ENCODE measurements at places on chromosomes 6 and 20. TPM values are rescaled to one million over a fixed set of nuclear protein-coding genes. Genes with fewer than 3 reads are reported as not detected.
A peak's percentile ranks its signal among the peaks of the same experiment; 100 is the strongest.

Gene STAU1
- total RNA-seq, result 23.2 TPM

Gene RAD21L1
- total RNA-seq, result not detected

Gene CYP39A1
- total RNA-seq, result under 0.01 TPM

Gene CCN2
- 0.54 TPM for total RNA-seq

Gene DLL1
- total RNA-seq, result 1.3 TPM

GRCh38 chr20:21240394-21240793 is 62.7 kb upstream of the XRN2 start:
- DNase-seq, result no peak

- DNase-seq, result no peak
Observed at GRCh38 chr6:4074478-4075235, 4.3 kb downstream of the FAM217A start.

GRCh38 chr6:110044096-110044495 is 66.0 kb downstream of the GPR6 start:
- peak; percentile 23 for DNase-seq

DNA sequence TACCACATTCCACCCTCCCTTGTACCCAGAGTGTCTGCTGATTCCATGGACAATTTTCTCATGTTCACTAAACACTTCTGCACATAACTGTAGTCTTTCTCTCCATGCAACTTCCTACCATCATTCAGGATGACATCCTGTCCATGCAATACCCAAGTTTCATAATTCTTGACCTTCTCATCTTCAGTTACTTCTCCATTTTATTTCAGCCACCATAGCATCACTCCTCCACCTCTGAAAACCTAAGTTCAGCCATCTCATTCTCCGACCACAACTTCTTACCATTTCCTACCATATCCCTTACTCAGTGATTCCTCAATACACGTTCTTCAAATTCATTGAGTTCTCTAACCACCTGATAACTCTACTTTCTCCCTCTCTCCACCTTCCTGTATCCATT is 216.5 kb upstream of the TENT5A start:
- no peak for DNase-seq

GRCh38 chr6:122381494-122382265 is 17.8 kb upstream of the HSF2 start:
- DNase-seq, result peak; percentile 59

DNA sequence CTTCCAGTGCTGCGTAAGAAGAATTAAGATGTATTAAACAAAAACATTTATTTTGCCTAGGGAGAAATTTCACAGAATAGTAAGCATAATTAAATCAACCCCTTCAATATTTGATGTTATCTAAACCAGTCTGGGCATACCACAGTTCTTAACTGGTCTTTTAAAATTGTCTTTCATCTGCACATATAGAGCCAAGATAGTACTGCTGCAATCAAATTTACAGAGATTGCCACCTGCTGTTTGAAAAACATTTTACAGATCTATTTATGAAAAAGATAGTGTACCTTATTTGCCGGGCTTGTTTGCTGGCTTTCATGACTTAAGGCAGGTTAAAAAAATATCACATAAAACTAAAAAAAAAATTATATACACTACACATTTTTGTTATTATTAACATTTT is 323.2 kb downstream of the ADGRB3 start:
- DNase-seq, result peak; percentile 39

DNA sequence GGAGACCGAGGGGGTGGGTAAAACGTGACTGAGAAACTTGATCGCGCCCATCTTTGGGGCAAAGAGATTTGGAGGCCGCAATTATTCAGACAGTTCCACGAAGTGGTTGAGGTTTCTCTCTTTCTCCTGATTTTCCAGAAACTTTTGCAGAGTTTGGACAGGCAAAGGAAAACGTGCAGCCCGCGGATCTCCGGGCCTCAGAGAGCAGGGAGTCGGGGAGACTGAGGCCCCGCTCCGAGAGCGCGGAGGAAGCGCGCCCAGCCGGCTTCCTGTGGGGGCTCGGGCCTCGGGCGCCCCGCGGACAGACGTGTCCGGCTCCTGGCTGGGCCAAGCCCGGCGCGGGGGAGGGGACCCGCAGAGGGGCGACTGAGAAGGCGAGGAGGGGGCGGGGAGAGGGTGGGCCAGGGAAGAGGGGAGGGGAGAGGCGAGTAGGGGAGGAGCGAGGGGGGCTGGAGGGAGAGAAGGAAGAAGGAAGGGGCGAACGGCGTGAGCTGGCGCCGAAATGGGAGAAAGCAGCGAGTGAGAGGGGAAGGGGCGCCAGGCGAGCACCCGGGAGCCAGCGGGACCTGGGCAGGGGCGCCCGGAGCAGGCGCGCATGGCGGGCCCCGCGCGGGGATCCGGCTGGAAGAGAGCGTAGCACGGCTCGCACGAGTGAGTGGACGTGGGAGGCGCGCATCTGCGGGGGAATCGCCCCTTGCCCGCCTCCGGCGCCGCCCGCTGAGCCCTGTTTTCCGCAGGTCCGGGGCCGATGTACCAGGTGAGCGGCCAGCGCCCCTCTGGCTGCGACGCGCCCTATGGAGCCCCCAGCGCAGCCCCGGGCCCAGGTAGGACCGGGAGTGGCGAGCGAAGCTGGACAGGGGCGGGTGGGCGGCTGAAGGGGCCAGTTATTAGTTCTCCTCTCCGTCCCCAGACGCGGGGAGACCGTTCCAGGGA is at the start of gene MDFI:
Gene MDFI, plus strand, starts transcription at position 467 of the 933 bp plus-strand sequence. Its CDS starts 282 bp downstream, at position 749.
- DNase-seq, result no peak

GRCh38 chr20:20368418-20369249 is 730 bp downstream of the INSM1 start:
- no peak for DNase-seq

Data from hematopoietic multipotent progenitor cell (in vitro differentiated cells).